ENCODE measurements at places on chromosomes 11 and 22.

GRCh38 chr11:96229354-96229977 is 113.5 kb downstream of the MAML2 start:
- no peak for DNase-seq

GRCh38 chr22:48104102-48104738 is 1341.8 kb downstream of the TBC1D22A start:
- DNase-seq: no peak

DNA sequence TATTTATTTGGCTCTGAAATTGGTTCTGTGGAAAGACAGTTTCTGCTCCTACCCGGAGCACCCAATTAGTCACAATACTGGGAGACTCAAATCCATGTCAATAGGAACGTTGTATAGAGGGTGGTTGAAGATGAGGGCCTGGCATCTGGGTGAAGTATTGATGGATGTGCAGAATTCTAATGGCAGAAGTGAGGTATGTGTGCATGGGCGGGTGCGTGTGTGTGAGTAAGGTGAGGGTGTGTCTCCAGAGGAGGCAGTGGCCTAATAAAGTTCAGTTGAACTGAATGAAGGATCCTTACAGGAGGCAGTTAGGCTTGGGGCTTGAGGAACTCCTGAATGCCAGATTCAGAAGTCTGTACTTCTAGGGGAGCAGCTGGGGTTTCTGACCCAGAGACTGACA is 71.8 kb upstream of the B3GAT1 start:
- no peak for DNase-seq

- DNase-seq: no peak
Measured at GRCh38 chr11:95605271-95605940, 184.2 kb downstream of the FAM76B start.

GRCh38 chr11:121110871-121111724 is 10.1 kb downstream of the TECTA start:
- DNase-seq: no peak

DNA sequence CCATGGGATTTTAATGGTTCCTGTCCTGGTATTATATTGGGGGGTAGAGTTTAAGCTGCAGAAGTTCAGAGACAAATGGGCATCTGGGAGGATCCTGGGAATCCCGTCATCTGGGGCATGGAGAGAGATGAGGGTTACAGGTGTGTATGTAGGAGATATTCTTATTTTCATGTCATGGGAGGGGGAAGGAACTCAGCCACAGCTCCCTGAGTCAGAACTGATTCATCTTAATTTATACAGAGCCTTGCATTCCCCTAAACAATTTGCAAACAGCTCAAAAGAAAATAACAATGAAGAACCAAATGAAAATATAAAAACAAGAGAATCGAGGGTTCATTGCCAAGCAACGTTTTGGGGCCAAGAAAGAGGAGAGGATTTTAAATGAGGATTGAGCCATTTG is 155.9 kb upstream of the TBCEL start:
- no peak for DNase-seq

GRCh38 chr22:27726686-27727449 is 74.7 kb downstream of the MN1 start:
- no peak for DNase-seq

- no peak for DNase-seq
Measured at GRCh38 chr11:10350334-10350733, 45.5 kb downstream of the ADM start.

GRCh38 chr11:124961972-124962609 is 8.1 kb downstream of the CCDC15 start:
- no peak for DNase-seq

GRCh38 chr11:39960206-39960605 is 1499.2 kb downstream of the LRRC4C start:
- no peak for DNase-seq

Measured in anterior cingulate cortex (tissue), 58 donors.